Hematopoietic multipotent progenitor cell treated with erythropoietin and hydrocortisone succinate and interleukin-3 and kit ligand, for 17 days (in vitro differentiated cells): ENCODE measurements at places on chromosomes 6 and 20.
A peak's percentile ranks its signal among the peaks of the same experiment; 100 is the strongest.

- DNase-seq = no peak
These were observed 106.3 kb downstream of the PRKN start for GRCh38 chr6:162621246-162621645.

GRCh38 chr6:2705256-2705655 is 45.5 kb downstream of the MYLK4 start:
- no peak for DNase-seq

- DNase-seq = no peak
These were observed 47.1 kb upstream of the MCM9 start for GRCh38 chr6:118981884-118982574.

DNA sequence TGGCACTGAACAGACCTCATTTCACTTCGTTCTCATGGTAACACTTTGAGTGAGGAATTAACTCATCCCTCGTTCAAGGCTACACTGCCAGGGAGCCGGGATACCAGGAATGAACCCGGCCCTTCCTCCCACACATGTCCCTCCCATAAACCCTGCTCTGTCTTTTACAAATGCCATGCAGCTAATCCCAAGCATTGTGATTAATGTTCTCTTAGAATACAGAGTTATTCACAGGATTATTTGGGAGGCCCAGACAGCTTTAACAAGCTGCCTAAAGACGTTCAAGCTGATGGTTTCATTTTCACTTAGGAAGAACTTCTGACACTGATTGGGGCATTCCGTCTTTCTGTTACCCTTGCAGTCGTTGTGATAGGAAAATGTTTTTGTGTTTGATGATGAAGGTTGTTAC is 42.5 kb upstream of the CD83 start:
- DNase-seq = no peak

- DNase-seq = no peak
These were observed 46.0 kb upstream of the UST start for GRCh38 chr6:148700741-148701311.

DNA sequence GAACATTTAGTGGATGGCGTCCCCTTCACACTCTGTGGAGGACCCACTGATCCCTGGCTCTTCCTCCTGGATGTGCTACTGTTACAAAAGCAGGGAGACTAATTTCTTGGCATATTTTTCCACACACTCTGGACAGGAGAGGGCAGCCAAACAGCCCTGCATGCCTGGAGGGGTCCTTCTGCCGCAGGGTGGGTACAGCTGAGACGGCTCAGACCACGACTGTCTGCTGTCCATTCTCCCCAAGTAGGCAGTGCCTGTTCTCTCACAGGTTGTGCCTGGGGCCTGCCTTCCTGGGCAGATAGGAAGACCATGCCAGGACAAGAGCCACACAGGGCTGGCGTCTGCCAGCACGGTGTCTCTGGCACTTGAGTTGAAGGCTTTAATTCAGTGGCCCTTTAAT is 260.1 kb downstream of the FOXC1 start:
- DNase-seq = no peak

- no peak for DNase-seq
These were observed 4.6 kb upstream of the MDGA1 start for GRCh38 chr6:37702314-37702713.

DNA sequence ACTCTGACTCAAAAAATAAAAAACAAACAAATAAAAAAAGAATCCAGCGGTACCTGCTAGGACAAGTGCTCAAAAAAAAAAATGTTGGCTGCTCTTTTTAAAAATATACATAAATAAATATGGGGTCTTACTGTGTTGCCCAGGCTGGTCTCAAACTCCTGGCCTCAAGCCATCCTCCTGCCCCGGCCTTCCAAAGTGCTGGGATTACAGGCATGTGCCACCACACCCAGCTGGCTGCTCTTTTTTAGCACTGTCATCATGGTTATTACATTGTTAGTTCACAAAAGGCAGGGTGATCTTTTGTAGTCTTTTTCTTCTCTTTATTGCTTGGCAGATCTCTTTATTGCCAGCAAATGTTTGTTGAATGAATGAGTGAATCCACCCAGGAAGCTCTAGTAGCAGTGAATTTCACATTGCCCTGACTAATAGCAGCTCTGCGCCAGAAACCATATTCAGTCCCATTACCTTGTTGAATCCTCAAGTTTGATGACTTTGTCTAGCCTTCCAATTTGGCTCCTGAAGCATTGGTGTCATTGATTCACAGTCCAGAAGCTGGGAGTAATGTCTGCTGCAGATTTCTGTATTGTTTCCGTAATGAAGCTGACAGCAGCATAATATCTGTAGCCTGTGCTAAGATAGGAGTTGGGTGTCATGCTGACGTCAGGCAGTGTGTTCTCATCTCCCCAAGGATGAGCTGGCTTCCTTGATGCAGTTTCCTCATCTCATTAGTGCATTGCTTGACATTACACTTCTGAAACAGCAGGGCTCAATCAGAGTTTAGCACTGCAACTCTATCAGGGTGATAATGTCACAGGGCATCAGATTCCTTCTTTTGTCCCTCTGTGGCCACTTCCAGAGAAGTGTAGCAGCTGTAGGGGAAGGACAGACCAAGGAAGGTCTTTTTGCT is 84.9 kb upstream of the TGM3 start:
- no peak for DNase-seq

GRCh38 chr6:87287251-87287650 is 35.1 kb upstream of the SMIM8 start:
- DNase-seq = no peak

- no peak for DNase-seq
These were observed 778.5 kb downstream of the MAFB start for GRCh38 chr20:39910536-39910935.

DNA sequence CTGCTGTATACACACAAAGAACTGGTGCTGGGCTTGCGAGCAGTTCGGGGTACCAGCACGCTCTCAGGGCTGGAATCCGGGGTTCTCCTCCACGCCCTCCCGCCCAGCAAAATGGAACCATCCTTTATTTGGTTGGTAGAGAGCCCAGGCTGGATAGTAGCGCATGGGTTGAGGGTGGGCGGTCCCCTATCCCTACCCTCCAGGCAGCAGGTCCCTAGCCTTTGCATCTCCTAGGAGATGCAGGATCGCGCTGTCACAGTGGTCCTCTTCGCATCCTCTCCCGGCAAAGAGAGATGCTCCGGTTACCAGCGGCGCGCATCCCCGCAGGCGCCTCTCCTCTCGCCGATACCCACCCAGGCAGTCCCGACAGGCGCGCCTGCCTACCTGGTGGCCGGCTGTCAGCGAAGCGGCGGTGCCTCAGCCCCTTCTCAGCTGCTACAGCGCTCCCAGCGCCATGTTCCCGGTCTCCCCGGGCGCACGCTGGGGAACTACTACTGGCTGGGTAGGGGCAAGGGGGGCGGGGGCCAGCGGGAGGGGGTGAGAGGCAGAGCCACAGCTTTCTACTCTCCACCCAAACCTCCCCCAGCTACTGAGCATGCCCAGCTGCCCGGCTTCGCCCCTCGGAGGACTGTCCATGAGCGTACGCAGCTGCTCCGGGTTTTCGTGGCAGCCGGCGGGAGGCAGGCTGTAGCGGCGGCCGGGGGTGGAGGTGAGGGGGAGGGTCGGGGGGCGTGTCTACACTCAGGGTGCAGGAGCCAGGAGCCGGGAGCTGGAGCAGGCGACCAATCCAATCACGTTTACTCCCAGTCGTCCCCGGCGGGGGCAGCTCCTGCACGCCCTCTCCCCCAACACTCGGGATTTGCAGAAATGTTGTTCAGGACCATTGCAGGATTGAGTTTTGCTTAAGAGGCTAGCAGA is at the start of gene PAK5:
Gene PAK5 (minus strand): TSS at position 699 of the 918 bp plus-strand sequence. CDS start 194,748 bp downstream, outside the sequence.
- no peak for DNase-seq

- no peak for DNase-seq
These were observed 91.7 kb upstream of the EPB41L1 start for GRCh38 chr20:36062799-36063198.

- no peak for DNase-seq
These were observed 115.6 kb downstream of the TMEM170B start for GRCh38 chr6:11653028-11653583.

- no peak for DNase-seq
These were observed 15.9 kb upstream of the WFDC11 start for GRCh38 chr20:45685896-45686295.

- no peak for DNase-seq
These were observed 93.6 kb upstream of the UST start for GRCh38 chr6:148653138-148653776.

DNA sequence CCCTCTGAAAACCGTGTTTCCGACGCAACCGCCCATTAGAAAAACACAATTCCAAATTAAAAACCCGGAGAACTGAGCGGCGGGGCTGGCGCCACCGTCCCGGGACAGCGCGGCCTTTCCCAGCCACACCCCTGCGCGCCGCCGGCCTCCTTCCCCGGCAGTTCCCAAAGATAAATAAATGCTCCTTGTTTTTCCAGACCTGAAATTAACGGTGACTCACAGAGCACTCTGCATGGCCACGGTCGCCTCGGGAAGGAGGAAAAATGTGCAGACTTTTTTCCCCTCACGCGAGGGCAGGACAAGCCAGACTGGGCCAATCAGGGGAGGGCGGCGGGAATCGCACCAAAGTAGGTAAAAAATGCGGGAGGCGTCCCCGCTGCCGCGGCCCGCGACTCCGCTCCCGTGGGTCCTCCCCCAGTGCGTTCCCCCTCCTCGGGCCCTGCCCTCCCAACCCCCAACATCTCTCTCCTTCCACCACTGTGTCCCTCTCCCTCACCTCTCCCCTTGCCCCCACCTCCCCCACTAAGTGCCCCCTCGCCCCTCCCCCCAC is 828 bp upstream of the DSTN start:
- peak; percentile 14 for DNase-seq

GRCh38 chr6:95233879-95234278 is 343.5 kb upstream of the MANEA start:
- no peak for DNase-seq

DNA sequence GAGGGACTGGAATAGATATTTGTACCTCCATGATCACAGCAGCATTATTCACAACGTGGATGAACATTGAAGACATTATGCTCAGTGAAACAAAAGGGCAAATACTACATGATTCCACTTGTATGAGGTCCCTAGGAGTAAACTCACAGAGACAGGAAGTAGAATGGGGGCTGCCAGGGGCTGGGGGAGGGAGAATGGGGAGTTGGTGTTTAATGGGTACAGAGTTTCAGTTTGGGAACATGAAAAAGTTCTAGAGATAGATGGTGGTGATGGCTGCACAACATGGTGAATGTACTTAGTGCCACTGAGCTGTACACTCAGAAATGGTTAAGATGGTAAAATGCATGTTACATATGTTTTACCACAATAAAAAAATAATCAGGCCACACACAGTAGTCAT is 164.3 kb upstream of the RREB1 start:
- DNase-seq = no peak

GRCh38 chr6:113524826-113525225 is 332.3 kb upstream of the MARCKS start:
- no peak for DNase-seq

GRCh38 chr20:36825385-36826104 is 50.4 kb upstream of the TLDC2 start:
- no peak for DNase-seq

GRCh38 chr20:3313683-3314065 is 74.7 kb upstream of the SLC4A11 start:
- DNase-seq = no peak

DNA sequence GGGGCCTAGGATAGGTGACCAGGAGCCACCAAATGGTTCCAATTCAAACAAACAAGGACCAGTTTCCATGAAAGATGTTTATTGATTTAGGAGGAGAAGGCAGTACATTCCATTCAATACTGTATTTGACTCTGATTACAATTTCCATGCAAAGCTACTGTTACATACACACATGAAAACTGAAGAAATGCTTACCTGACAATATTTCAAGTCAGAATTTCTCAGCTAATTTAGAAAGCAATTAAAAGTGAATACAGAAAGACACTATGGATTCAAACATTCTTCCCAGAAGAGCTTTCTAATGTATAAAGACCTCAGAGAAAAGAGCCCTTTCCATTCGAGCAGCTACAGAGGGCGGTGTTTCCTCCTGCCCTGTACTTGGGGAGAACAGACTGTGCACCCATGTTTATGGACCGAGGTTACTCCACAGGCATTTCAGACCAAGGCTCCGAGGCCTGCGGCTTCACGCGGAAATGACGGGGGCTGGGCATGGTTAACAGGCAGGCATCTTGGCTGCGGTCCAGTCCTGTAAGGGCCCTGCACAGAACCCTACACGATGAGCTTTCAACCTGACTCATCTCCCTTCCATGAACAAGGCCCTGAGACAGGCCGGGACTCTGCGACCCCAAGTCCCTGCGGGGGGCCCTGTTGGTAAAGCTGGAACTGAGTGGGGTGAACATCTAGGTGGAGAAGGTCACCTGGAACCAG is 25.7 kb upstream of the TCFL5 start:
- DNase-seq = no peak

DNA sequence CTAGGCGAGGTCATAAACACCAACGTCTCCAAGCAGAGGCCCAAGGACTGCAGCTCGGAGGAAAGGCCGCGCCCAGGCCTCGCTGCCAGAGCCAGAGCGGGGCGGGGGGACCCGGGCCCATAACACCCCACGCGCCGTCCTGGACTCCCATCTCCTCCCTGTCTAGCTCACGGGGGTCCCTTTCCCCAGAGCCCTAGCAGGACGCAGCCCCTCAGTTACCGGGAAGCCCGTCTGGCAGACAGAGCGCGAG is 44.9 kb downstream of the MDFI start:
- DNase-seq = no peak

DNA sequence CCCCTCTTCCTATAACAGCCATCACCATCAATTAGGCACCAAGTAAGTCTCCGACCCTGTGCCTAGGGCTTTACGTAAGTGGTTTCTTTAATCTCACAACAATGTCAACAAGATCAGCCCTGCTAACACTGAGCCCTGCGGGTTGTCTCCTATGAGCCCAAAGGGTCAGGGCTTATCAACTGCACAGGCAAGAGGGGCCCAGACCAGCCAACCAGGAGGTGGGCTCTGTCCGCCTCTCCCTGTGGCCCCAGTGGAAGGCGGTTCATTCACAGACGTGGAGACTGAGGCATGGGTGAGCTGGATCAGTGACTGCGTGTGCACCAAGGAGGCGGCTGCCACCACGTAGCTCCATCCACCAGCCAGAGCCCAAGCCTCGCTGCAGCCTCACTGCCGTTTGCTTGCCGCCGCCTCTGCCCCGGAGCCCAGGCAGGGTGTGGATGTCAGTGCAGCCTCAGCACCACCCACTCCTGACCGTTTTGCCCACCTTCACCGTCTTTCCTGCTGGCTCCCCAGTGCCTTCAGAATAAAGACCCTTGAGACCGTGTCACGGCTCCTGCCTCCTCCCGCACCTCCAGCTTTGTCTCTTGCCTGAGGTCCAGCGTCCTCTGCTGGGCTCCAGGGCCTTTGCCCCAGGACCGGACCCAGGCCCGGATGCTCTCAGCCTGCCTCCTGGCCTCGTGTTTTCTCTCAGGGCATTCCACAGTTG is 78.7 kb downstream of the DLL1 start:
- DNase-seq = no peak

GRCh38 chr6:106102034-106102433 is 15.9 kb downstream of the PRDM1 start:
- no peak for DNase-seq
